ENCODE measurements at places on chromosomes 4 and X. TPM values are rescaled to one million over a fixed set of nuclear protein-coding genes. Genes with fewer than 3 reads are reported as not detected.

Gene XAGE1A
- total RNA-seq = not detected

Gene CNGA1
- not detected for total RNA-seq

Gene PPEF2
- not detected for total RNA-seq

Gene ATOH1
- total RNA-seq = not detected

Gene LSM6
- 89.7 TPM for total RNA-seq

Gene CENPI
- 16.9 TPM for total RNA-seq

Gene PLAC8
- total RNA-seq = 14.0 TPM

Gene OTC
- not detected for total RNA-seq

Gene CACNA1F
- 0.15 TPM for total RNA-seq

Gene SSX1
- total RNA-seq = not detected
